ENCODE measurements at places on chromosomes 7 and 10.

DNA sequence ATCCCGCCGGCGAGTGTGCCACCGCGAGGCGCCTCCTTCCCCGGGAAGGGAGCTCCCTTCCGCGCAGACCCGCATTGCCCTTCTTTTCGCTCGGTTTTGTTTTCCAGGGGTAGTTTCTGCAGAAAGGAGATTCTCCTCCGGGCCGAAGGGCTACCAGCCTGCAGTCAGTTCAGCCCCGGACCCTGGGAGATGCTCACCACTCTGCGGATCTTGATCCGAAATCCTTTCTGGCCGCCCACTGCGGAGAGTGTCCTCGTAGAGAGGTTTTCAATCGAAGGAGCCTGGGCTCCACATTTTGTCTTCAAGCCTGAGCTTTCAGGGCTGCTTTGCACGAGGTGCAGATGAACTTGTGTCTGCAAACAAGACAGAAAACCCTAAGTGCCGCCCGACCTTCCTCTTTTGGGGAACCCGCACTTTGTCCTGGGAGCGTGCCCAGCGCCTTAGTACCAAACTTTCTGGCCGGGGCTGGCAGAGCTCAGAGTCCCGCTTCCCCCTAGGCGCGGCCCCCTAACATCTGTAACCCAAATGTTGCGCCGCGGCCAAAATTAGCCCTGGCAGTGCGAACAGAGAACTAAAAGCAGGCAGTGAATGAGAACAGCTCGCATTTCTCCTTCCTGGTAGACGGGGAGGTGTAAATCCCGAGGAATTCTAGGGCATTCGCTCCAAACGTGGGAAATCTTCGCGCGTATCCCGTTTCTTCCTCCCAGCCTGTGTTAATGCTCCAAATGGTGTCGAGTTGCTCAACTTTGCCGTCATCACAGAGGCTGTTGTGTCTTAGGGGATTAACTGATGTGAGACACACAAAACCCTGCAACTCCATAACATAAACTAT is 6.7 kb upstream of the EN2 start:
- no peak for DNase-seq

- peak; percentile 44 for DNase-seq
Measured at GRCh38 chr10:114458955-114459354, 54.7 kb upstream of the AFAP1L2 start.

- DNase-seq = no peak
Measured at GRCh38 chr10:130282492-130283218, 146.5 kb downstream of the GLRX3 start.

GRCh38 chr7:20030417-20030816 is 186.8 kb downstream of the MACC1 start:
- DNase-seq = no peak

- DNase-seq = no peak
Measured at GRCh38 chr10:68261132-68261856, 29.4 kb upstream of the ATOH7 start.

GRCh38 chr10:6200734-6201515 is 1.8 kb upstream of the PFKFB3 start:
- DNase-seq = peak; percentile 44

DNA sequence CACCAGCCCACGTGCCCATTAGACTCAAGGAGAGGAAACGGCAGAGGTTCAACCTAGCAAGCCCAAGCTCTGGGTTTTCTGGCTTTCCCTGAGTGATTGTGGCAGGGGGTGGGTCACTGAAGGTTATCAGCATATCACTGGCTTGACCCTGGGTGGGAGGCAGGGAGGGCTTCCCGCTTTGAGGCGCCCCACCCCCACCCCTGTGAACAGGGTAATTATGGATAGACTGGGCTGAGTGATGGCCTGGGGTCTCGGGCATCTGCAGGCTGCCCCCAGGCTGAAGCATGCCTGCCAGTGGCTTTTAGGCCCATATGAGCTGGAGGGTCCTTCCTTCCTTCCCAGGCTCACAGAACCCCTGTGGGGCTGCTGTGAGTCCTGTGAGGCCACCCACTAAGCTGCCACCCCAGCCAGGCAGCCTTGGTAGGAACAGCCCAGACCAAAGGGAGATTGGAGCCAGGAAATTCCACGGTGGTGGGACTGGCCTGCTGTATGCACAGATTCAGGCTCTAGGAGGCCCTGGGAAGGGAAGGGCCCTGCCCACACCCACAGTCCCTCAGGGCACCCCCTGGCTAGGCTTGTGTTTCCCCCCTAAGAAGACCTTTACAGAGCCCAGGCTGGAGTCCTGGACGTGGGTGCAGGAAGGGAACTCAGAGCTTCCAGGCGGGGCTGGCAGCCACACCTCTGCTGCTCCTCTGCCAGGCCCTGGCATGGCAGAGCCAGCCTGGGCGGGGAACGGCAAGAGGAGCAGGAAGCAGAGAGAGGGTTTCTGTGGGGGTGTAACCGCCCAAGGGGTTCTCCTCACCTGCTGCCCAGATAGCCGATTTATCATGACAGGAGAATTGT is 33.1 kb downstream of the GPRIN2 start:
- DNase-seq = peak; percentile 39

- DNase-seq = no peak
Measured at GRCh38 chr7:106755641-106756040, 94.7 kb upstream of the CCDC71L start.

GRCh38 chr7:17132726-17133125 is 165.7 kb upstream of the AHR start:
- no peak for DNase-seq

GRCh38 chr7:49771427-49772176 is 1.8 kb upstream of the VWC2 start:
- no peak for DNase-seq

DNA sequence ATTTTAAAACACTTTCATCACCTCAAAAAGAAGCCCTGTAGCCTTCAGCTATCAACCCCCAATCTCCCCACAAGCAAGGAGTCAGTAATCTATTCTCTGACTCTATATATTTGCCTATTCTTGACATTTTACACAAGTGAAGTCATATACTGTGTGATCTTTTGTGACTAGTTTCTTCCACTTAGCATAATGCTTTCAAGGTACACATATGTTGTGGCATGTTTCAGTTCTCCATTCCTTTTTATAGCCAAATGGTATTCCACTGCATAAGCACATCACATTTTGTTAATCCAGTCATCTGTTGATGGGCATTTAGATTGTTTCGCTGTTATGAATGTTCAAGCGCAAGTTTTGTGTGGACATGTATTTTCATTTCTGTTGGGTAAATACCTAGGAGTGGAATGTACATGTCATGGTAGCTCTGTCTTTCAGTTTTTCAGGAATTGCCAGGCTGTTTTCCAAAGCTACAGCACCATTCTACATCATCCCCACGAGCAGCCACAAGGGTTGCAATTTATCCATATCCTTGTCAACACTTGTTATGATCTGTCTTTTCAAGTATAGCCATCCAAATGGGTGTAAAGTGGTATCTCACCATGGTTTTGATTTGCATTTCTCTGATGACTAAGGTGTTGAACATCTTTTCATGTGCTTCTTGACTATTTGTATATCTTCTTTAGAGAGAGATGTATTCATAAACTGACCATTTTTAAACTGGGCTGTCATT is 405.6 kb downstream of the KCNMA1 start:
- no peak for DNase-seq

DNA sequence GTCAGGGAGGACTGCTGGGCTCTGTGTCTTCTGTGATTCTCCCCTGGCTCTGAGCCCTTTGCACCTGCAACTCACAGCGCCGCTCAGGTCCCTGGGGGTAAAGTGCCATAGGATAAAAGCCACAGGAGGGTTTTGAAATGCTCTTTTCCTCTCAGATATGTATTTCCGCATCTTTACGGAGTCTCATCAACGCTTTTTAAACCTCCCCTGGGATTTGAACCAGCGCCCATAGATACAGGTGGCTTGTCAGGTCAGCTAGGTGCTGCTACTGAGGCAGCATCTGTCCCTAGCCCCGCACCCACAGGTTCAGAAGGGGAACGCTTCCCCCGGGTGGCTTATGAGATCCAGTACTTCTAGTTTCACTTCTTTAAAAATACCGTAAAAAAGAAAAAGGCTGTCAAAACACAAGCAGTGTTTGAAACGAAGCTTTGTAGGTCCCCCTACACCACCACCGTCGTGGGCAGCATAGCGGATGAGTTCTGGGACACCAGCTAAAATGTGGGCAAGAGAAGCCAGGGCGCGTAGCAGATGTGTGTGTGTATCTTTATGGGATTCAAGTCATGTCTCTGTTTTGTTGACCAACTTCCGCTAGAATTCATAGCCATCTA is 173.5 kb downstream of the CUX1 start:
- DNase-seq = no peak

GRCh38 chr7:47905076-47905920 is 43.0 kb downstream of the PKD1L1 start:
- DNase-seq = no peak

Data from iris pigment epithelial cell (primary cell).